Stimulated activated CD8-positive, alpha-beta memory T cell treated with anti-CD3 and anti-CD28 coated beads, Interleukin-15, amount 100 ng/mL, for 1 hour (primary cell): ENCODE measurements at places on chromosomes 6 and 20.

GRCh38 chr6:48630511-48630910, 519.5 kb upstream of the PTCHD4 start:
- no peak for DNase-seq

- DNase-seq: no peak
Measured at GRCh38 chr6:170291271-170292110, 613 bp upstream of the DLL1 start.

- DNase-seq: no peak
Measured at GRCh38 chr6:42118162-42119001, 24.0 kb downstream of the C6orf132 start.

GRCh38 chr6:169097381-169097959, 156.2 kb downstream of the THBS2 start:
- DNase-seq: no peak

- no peak for DNase-seq
Measured at GRCh38 chr6:149202952-149203351, 114.6 kb upstream of the TAB2 start.
